CD14-positive monocyte (primary cell): ENCODE measurements at places on chromosomes 2 and 18.

DNA sequence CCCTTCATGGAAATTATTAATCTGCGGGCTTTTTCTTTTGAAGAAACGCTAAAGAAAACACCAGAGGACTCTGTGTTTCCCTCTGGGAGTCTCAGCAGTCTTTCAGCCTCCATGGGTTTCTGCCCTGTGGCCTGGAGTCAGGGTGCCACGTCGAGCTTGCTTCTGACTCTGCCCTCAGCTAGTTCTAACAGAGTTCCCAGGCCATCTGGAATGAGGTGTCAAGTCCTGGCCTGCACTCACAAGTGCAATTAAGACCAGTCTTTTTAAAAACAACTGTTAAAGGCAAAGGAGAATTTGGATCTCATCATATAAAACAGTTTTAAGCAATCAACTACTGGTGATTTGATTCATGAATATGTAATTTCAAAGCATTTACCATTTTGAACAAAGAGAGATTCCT, 157.3 kb downstream of the RHBDD1 start:
- no peak for DNase-seq

DNA sequence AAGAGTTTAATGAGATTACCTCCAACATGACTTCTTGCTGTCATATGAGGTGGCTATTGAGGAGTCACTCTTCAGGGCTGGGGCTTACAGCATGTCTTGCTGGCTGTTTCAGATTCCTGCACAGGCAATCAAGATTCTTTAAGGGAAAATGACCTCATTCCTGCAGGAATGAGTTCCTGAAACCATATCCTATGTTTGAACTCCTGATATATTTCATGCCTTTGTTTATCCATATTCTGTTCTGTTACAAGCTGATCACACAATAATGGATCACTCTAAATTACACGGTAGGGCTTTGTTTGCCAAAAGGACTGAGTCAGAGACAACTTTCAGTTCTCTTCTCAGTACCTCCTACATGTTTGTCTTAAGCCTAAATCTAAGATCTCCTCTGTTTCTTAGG, 879.8 kb upstream of the PIK3C3 start:
- no peak for DNase-seq

DNA sequence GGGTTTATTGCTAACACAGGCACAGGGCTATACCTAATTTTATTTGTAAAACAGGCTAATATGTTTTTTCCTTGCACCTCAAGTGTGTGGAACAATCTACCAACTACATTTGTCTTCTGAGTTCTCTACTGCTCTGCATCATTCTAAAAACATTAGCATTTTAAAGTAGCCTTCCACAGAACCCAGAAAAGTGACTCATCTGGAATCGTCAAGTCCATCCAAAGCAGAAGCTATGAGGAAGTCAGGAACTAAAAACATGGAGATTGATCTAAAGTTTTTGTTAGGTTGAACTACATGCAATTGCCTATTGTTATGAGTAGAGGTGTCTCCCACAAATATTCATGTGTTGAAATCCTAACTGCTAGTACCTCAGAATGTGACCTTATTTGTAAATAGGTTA, 70.9 kb downstream of the SUCLG1 start:
- no peak for DNase-seq

GRCh38 chr2:99698896-99699295, 209.1 kb upstream of the REV1 start:
- DNase-seq, result no peak

GRCh38 chr18:63266888-63267790, 52.4 kb downstream of the BCL2 start:
- peak; percentile 28 for DNase-seq

DNA sequence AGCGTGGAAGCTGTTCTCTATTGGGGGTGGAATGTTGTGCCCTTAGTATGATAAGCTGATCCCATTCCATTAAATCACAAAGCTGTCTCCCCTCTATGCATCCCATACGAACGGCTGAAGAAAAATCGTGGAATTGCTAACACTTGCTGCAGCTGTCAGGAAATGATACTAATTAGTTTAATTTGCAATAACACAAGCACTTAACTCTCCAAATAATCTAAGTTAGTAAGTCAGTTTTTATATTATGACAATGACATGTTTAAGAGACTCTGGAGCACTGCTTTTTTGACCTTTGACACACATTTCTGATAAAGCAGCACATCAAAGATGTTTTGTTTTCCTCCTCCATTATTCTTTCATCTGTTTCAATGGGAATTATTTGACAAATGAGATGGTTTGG, 123.7 kb upstream of the SATB2 start:
- no peak for DNase-seq

- DNase-seq, result no peak
Measured at GRCh38 chr2:206555721-206556120, 86.6 kb upstream of the FAM237A start.

DNA sequence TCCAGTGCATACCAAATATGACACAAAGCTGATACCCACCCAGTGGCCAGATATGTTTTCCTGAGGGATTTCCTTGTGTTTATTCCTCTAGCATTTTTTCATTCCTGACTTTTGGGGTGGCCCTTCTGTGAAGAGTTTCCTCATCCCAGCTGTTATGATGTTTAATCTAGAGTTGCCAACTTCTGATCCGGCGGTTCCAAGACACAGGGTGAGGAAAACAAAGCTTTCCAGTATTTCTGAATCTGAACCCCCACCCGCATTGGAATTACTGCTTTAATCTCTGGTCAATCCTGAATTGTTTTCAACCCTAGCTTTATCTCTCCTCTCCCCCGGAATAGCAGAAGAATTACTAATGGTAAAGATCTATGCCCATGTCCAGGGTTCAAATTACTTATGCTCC, 39.2 kb upstream of the PNPT1 start:
- no peak for DNase-seq

GRCh38 chr2:119216994-119217393, 6.6 kb upstream of the STEAP3 start:
- DNase-seq, result no peak

DNA sequence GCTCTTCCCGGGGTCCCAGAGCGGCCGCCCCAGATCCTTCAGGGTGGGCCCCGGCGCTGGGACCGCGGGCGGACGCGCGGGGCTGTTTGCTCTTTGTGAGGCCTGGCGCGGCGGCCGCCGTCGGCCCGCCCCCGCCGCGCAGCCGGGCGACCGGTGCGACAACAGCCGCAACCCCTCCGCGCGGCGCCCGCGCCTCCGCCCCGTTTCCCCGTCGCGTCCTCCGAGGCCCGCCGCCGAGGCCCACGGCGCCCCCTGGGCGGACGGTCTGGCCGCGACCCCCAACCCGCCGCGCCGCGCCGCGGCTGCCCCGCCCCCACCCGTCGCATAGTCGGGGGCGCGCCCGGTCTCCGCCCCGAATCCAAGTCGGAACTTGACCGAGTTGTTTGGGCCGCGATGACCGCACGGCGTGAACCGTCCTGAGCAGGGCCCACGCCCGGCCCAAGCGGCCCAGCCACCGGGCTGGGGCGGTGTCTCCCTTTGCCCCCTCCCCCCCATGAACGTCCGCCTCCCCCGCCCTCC, 448 bp downstream of the YPEL5 start:
- DNase-seq, result no peak

- peak; percentile 98 for DNase-seq
Measured at GRCh38 chr2:108637304-108637669, 82.0 kb upstream of the RANBP2 start.

GRCh38 chr2:167988296-167988695, 259.1 kb downstream of the STK39 start:
- no peak for DNase-seq

DNA sequence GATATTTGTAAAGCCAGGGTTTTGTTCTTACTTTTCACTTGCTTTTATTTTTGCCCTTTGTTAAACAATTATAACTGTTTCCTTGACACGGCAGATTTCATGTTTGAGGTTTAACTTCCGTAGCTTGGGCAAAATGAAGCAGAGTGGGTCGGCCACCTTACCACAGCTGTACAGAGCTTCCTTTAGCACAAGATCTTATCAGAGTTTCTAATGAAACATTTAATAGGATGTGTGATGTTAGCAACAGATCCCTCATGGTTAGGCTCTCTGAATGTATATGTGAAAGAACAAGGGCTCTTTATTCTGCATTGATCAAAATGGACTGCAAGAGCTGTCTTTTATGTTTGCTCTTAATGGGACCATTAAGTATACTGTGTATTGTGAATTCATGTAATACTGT, 22.3 kb downstream of the RNF125 start:
- DNase-seq, result peak; percentile 6
